Activated T-helper 1 cell treated with Interleukin-2 at 50 U/mL for 16 hours (primary cell): ENCODE measurements at places on chromosomes 13 and 19.

- no peak for DNase-seq
These were observed 21.1 kb downstream of the PROSER1 start for GRCh38 chr13:39016787-39017186.

GRCh38 chr19:1767464-1767933, 14.2 kb downstream of the ONECUT3 start:
- peak; percentile 35 for DNase-seq

DNA sequence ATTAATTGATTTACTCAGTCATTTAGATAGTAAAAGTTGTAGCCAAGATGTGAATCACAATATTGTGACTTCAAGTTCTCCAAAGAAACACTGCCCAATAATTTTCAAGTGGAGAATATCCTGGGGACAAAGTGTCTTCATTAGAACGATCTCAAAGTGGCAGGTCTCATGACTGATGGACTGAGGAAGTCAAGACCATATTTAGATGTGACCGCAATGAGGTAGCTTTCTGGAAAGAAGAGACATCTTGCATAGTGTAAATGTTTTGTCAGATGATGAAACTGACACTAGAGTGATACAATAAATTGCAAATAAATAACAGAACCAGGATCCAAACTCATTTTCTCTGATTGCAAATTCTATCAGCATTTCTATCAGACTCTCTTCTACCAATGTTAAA, 1476.9 kb downstream of the EFNB2 start:
- no peak for DNase-seq

- no peak for DNase-seq
These were observed 2.3 kb upstream of the TMEM91 start for GRCh38 chr19:41373993-41374392.

GRCh38 chr19:11378319-11379189, 4.1 kb downstream of the SWSAP1 start:
- DNase-seq, result no peak

DNA sequence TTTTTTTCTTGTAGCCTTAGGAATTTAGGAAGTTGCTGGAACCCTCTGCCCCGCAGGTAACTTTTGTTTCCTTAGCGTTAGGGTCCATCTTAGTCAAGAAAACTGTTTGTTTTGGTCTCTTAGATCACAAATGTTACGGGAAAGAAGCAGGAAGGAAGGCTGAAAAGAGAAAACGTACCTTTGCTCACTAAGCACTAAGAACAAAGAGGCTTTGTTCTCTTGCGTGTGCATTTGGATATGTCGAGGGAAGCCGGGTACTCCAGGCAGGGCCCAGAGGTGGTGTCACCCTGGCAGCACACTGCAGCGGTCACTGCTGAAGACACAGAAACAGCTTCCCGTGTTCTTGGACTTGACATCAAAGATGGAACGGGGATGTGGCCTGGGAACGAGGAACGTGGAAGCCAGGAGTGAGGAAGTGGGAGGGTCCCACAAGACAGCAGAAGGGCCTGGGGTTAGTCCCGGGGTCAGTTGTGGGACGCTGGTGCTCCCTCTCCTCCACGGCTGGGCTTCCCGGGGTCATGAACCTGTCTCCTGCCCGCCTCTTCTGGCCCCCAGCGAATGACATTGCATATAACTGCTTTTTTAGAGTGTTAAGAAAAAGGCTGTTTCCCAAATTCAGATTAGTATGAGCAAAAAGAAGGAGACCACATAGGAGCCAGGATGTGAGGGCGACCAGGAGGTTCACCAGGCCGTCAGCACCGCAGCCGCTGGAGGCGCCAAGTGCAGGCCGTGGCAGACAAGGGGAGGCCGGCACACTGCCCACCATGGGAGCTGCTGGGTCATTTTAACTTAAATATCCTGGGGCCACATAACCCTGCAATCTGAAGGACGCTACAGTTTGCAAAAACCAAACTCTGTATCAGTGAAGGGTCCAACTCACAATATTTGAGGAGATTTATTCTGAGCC, 31.6 kb downstream of the ATP11A start:
- no peak for DNase-seq

- no peak for DNase-seq
These were observed 1225.7 kb upstream of the MIR17HG start for GRCh38 chr13:90121784-90122183.

DNA sequence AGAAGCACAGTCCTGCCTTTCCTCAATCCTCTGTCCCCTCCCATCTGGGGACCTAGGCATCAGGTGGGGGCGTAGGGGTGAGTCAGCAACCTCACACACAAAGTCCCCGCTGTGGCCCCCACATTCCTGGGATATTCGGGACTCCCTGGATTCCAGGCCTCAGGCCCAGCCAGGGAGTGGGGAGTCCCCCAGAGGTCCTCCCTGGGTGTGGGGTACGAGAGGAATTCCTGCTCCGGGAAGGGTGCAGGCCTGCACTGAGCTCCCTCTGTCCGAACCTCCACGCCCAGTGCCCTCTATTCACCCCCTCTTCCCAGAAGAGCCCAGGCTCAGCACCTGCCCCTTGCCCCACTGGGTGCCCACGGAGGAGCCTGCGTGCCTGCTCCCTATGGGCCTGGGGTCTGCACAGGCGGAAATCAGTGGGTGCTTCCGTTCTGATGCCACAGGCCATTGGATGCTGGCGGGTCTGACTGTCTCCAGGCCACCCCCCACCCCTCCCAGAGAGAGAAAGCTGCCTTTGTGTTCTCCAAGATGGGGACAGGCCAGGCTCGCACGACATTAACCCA, 3.4 kb downstream of the CADM4 start:
- no peak for DNase-seq

DNA sequence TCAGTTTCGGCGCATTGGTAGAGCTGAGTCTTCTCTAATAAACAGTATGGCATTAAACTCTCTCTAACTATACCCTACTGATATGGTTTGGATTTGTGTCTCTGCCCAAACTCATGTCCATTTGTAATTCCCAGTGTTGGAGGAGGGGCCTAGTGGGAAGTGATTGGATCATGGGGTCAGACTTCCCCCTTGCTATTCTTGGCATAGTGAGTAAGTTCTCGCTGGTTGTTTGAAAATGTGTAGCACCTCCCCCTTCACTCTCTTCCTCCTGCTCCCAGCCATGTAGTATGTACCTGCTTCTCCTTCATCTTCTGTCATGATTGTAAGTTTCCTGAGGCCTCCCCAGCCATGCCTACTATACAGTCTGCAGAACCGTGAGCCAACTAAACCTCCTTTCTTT, 682.7 kb upstream of the ARGLU1 start:
- no peak for DNase-seq

- no peak for DNase-seq
These were observed 6.6 kb downstream of the EFNB2 start for GRCh38 chr13:106528718-106529414.

GRCh38 chr19:44643605-44644401, at the start of gene PVR:
TSS of gene PVR (plus strand) at chr19:44643910. CDS start at chr19:44644097, 187 bp downstream.
- no peak for DNase-seq

- DNase-seq, result no peak
These were observed 2.3 kb upstream of the PSPN start for GRCh38 chr19:6378041-6378440.

- no peak for DNase-seq
These were observed 1.3 kb downstream of the ZNF134 start for GRCh38 chr19:57615346-57615745.

GRCh38 chr19:368630-369024, 24.0 kb upstream of the MIER2 start:
- DNase-seq, result no peak

DNA sequence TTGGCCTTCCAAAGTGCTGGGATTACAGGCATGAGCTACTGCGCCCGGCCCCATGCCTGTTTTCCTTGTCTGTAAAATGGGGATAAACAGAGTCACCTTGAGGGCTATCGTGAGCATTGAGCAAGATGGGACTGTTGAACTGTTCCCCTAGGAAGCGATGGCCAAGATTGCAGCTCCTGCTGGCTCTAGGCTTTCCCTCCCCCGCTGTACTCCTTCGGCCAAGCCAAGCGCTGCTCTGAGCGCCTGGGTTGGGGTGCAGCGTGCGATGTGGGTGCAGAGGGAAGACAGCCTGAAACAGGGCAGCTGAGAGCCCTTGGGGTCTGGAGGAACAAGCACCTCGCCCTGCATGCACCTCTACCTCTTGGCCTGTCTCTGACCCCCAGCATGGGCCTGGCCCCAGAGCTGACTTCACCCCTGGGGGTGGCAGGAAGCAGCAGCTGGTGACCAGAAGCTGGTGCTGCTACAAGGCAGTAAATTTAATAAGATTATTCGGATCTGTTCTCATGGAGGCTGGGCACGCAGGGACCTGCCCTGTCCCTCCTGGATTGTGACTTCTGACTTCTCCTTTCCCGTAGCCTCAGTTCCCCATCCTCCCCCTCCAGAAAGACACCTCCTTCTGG, 5.3 kb downstream of the GNG8 start:
- DNase-seq, result no peak

GRCh38 chr13:105220063-105220462, 1315.4 kb downstream of the EFNB2 start:
- no peak for DNase-seq

DNA sequence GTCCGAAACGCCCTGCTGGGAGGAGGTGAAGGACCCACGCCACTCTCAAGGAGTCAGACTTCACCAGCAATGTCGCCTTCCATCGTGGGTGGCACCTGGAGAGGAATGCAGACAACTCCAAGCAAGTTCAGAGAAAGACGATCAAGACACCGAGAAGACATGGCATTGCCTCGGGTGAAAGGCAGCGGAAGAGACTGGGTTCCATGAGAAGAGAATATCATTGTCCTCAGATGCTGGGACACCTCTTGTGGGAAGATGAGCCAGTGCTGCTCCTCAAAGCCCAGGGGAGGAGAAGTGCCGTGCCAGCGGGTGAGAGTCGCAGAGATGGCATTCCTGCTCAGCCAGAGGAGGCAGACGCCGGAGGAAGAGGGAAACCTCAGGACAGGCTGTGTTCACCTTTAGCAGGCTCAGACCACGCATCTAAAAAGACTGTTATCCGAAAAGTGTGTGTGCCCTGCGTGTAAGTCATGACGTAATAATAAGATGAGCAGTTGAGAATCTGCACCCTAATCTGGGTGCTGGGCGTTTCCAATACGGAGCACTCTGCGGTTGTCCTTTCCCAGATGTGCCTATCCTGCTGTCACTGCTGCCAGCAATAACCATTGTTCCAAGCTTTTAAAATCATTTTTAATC, 144.6 kb upstream of the SPACA7 start:
- no peak for DNase-seq

DNA sequence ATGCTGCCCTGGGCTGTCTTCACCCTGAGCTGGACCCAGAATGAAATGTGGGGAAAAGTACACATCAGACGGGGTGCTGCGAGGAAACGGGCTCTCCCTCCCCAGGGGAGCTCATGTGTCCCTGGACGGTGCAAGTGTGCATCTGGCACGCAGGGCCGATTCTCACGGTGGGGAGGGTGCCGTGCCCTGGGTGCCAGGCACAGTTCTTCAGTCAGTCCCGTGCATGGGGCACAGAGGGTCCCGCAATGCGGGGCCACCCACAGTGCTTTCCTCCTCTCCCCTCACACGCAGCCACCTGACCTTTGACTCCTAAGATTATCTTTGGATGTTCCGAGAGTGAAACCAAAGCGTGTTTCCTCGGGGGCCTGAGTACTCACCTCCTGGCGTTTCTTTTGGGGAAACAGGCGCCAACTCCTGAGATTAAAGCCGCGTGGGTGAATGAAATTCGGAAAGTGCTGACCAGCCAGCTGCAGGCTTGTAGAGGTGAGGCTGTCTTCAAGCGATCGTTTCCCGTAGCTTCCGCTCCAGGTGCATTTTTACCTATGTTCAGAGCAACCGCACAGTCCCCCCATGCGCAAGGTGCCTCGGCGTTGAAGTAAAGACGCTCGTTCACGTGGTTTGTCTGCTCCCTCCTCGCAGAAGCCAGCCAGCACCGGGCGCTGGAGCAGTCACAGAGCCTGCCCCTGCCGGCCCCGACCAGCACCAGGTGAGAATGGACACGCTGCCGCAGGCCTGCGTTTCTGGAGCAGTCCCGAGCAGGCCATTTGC, 17.5 kb upstream of the F7 start:
- no peak for DNase-seq

GRCh38 chr19:43229315-43229714, 23.9 kb upstream of the PSG4 start:
- no peak for DNase-seq

GRCh38 chr13:103525530-103525929, 459.3 kb upstream of the SLC10A2 start:
- no peak for DNase-seq

- no peak for DNase-seq
These were observed 35.7 kb downstream of the NHLRC3 start for GRCh38 chr13:39073983-39074382.

DNA sequence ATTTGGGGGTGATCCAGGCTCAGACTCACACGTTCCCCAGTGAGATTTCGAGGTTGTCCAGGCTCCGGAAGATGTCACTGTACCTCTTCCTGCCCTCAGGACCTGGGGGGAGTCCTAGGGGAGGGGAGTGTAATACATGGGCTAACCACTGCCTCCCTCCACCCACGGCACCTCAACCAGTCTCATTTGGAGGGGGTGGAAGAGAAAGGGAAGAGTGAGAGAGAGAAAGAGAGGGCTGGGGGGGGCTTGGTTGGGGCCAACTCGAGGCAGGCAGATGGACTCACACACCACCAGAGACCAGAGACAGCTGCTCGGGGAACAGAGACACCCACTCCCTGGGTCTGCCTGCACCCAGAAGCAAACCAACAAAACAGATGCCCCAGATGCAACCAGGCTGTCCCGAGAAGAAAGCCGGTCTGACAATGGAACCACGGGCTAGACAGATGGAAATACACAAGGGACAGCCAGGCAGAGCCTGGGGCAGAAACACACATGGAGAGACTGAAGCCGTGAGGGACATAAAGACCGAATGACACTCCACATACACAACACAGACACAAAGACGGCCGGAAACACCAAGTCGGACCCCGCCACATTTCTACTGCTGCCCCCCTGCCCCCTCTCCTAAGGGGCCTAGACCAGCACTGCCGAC, 825 bp downstream of the GMIP start:
- DNase-seq, result no peak

- DNase-seq, result no peak
These were observed 340.0 kb downstream of the DNAJC15 start for GRCh38 chr13:43363156-43363953.

- DNase-seq, result peak; percentile 9
These were observed 4.3 kb downstream of the DMKN start for GRCh38 chr19:35509018-35509652.

GRCh38 chr19:937259-937694, 11.4 kb downstream of the ARID3A start:
- no peak for DNase-seq

GRCh38 chr13:30153545-30154426, 153.6 kb downstream of the KATNAL1 start:
- DNase-seq, result no peak

- no peak for DNase-seq
These were observed 12.5 kb upstream of the CHERP start for GRCh38 chr19:16554776-16555175.

GRCh38 chr19:48433337-48433736, 12.4 kb upstream of the GRWD1 start:
- DNase-seq, result no peak

DNA sequence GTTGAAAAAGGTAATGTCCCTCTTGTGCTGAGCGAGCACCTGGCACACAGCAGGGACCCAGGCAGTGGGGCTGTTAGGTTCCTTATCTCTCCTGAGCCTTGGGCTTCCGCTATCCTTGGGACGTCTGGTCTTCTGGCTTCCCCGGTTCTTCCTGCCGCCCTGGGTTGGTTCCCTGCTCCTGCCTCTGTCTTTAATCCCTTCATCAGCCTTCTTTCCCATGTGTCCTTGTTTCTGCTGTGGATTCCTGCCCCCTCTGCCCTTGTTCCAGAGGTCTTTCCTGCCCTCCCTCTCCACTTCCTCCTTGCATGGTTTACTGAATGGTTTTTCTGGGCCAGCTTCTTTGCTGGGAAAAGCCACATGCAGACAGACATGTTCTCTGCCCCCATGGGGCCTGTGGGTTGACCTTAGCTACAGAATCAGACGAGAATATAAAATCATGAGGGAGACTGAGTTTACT, 2.6 kb downstream of the EPN1 start:
- DNase-seq, result no peak

GRCh38 chr13:58865286-58865685, 1233.7 kb downstream of the PCDH17 start:
- no peak for DNase-seq
